ENCODE measurements at places on chromosomes 1 and 21.
A peak's percentile ranks its signal among the peaks of the same experiment; 100 is the strongest.

DNA sequence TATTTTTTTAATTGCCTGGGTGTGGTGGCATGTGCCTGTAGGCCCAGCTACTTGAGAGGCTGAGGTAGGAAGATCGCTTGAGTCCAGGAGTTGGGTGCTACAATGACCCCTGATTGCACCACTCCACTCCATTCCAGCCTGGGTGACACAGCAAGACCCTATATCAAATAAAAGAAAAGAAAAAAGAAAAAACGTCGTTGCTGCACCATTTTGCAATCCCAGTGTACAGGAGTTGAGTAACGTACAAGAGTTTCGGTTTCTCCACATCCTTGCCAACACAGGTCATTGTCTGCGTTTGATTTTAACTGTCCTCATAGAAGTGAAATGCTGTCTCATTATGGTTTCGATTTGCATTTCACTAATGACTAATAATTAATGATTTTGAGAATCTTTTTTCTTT lies 7.9 kb downstream of the ZNF684 start:
- DNase-seq: no peak

- no peak for DNase-seq
Measured at GRCh38 chr1:178521241-178521640, 8.3 kb downstream of the TEX35 start.

- no peak for DNase-seq
Measured at GRCh38 chr1:199010492-199010891, 371.7 kb downstream of the PTPRC start.

DNA sequence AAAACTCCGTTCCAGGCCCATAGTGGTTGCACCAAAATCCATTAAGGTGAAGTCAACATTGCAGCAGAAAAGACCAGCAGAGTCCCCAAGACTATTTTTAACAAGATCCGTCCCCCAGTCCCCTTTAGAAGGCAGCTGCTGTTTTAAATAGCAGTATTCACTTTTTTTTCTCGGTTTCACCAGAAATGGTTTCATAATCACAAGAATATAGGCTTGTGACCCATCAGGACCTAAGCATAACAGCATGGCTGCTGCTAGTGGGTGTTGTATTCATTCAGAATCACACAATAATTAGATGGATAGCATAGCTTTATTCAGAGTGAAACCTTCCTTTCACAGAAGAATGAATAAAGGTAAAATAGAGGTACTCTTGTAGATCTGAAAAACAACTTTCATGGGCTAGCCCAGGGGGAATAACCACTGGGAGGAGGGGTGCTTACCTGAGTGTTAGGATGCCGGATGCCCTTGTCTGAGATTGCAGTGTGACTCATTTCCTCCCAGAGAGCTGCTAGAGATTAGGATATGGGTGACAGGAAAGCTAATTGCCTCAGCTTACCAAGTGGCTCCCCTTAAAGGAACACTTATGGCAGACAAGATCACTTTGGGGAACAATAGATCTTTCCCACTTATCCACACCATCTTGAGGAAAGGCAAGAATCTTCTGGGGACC lies 35.0 kb downstream of the ACKR1 start:
- no peak for DNase-seq

DNA sequence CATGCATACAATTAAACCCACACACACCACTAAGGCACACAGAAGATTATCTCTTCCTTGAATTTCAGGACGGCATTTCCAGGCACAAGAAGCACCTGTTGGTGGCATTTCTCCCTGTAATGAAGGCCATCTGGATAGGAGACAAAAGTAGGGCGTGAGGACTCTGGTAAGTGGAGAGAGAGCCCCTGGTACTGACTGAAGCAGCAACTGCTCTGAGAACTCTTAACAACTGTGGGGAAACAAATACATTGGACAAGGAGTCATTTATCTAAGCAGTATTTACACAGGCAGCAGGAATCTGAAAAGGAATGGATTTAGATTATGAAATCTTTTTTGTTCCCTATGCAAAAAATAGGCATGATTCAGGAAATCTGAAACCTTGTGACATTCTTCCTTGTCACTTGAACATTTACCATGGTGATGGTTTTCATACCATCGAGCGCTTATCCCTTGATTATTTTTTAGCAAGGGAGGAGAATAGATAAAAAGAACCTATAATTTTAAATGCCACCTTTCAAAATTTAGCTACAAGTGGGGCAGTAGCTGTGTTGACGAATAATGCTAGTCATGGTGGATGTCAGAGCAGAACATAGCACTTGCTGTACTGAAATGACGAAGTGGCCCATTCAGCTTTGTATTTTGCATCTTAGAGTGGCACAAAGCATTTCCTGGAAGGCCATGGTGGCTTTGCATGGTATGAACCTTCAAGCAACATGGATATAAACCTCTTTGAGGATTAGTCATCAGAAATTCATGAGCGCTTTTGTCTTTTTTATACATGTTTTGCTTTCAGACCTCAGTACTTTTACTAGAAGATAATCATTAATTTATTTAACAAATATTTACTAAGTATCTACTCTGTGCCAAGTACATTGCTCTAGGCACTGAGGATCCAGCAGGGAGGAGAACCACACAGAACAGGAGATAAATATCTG lies 362.0 kb downstream of the ADGRL2 start:
- peak; percentile 20 for DNase-seq

GRCh38 chr1:27662707-27663393 lies 9.1 kb downstream of the IFI6 start:
- DNase-seq: peak; percentile 82

GRCh38 chr1:184820956-184821355 lies 66.3 kb upstream of the EDEM3 start:
- DNase-seq: no peak

DNA sequence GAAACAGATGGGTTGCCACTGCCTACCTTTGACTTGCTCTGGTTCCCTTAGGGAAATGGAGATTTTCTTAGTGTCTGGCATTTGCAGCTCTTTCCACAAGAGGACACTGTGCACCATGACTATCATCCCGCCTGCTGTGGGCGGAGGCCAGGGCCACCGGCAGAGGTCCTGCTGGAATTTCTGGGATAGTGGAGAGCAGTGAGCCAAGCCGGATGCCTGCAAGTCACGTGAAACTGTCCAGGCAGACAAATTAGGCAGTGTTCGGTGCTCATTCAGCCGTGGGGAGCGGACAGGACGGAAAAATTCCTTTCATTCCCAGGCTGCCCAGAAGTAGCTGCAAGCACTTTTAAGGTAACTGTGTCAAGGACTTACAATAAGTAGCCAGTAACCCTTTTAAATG lies 43.4 kb downstream of the IGSF5 start:
- peak; percentile 90 for DNase-seq

DNA sequence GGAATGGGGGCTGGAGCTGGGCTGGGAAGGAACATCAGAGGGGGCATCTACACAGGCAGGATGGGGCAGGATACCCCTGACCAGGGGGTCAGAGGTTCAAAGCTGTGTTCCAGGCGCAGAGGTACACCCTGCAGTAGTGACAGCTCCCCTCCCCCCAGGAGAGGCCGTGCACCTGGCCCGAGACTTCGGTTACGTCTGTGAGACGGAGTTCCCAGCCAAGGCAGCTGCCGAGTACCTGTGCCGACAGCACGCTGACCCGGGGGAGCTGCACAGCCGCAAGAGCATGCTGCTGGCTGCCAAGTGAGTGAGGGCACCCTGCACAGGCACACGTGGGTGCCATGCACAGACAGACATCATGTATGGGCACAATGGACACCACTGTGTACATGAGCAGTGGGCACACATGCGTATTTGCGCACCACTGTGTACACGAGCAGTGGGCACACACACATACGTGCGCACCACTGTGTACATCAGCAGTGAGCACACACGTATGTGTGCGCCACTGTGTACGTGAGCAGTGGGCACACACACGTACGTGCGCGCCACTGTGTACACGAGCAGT lies 17.4 kb downstream of the TFAP2E start:
- DNase-seq: no peak

DNA sequence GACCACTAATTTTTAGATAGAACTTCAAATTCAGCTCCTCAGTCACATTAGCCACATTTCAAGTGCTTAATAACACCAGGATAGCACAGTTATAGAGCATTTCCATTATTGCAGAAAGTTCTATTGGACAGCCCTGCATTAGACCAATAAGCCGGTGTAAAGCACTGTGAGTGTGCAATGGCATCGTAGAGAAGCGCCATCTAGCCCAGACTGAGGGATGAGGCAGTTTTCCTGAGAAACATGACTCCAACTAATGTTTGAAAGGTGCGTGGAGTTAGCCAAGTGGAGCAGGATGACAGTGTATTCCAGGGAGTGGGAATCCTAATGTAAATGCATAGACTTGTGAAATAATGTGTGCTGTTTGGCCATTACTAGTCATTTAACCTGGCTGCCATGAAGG lies 7.7 kb downstream of the RPE65 start:
- no peak for DNase-seq

GRCh38 chr1:107843989-107844388 lies 121.0 kb downstream of the VAV3 start:
- DNase-seq: no peak

DNA sequence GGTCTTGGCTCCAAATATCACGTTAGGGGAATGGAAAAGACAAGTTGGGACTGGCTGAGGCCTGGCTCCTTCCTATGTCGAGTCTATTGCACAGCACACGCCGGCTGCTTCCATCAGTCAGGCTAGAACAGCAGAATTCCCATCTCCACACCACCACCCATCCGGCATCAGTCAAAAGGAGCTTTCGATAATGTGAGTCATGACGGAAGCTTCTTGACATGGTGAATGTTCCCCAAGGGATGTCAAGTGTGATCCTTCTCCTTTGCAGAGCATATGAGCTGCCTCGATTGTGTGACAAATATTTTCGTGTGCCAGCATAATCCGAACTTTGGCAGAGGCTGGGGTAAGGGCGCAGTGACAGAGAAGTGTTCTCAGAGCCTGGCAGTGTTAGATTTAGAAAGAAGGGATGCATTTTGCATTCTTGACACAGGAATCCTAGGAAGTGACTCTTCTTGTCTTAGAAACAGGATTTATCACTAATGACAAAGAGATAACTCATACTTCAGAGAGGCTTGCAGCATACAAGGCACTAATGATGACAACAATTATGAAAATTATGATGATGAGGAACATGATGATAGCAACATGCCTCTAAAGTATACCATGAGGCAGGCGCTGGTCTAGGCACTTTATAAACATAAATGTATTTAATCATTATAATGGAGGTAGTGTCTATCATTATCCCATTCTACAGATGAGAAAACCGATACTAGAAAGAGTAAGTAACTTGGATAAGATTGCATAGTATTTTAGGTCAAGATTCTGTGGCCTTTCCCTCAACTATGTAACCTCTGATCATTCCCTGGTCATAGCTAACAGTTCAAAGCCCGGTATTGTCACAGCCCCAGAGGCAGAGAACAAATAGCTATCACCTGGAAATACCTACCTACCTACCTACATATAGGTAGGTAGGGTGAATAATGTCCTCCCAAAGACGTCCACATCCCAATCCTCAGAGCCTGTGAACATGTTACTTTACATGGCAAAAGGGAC lies 135.0 kb downstream of the KCNJ6 start:
- no peak for DNase-seq

DNA sequence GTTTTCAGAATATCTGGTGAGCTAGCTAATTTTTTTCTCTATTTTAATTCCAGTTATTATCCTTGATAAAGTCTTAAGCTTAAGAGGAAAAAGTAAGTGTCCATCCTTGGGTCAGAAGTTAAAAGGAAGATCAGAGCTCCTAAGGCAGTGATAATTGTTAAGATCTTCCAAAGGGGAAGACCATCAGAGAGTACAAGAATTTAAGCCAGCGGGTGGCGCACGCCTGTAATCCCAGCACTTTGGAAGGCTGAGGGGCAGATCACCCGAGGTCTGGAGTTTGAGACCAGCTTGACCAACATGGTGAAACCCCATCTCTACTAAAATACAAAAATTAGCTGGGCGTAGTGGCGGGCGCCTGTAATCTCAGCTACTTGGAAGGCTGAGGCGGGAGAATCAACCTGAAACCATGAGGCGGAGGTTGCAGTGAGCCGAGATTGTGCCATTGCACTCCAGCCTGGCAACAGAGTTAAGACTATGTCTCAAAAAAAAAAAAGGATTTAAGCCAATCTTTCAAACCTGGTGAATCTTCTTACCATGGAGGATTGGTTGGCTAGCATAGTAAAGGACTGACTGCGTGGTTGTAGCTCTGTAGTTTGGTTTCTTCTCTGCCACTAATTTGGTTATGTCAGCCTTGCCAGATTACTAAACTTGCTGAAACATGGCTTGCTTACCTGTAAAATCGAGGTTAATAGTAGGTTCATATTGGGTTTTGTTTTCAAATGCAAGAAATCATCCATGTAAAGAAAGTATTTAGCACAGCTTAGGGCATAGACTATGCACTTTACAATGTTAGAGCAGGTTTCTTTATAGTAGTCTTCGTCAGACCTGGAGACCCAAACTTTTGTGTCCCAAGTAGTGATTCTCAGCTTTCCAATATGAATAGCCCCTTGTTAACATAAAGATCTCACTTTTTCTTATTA lies 15.9 kb downstream of the AKIRIN1 start:
- DNase-seq: no peak

GRCh38 chr1:168521401-168522000 lies 22.3 kb downstream of the XCL2 start:
- DNase-seq: no peak

- DNase-seq: peak; percentile 29
Measured at GRCh38 chr1:170592591-170593111, 60.7 kb downstream of the GORAB start.

DNA sequence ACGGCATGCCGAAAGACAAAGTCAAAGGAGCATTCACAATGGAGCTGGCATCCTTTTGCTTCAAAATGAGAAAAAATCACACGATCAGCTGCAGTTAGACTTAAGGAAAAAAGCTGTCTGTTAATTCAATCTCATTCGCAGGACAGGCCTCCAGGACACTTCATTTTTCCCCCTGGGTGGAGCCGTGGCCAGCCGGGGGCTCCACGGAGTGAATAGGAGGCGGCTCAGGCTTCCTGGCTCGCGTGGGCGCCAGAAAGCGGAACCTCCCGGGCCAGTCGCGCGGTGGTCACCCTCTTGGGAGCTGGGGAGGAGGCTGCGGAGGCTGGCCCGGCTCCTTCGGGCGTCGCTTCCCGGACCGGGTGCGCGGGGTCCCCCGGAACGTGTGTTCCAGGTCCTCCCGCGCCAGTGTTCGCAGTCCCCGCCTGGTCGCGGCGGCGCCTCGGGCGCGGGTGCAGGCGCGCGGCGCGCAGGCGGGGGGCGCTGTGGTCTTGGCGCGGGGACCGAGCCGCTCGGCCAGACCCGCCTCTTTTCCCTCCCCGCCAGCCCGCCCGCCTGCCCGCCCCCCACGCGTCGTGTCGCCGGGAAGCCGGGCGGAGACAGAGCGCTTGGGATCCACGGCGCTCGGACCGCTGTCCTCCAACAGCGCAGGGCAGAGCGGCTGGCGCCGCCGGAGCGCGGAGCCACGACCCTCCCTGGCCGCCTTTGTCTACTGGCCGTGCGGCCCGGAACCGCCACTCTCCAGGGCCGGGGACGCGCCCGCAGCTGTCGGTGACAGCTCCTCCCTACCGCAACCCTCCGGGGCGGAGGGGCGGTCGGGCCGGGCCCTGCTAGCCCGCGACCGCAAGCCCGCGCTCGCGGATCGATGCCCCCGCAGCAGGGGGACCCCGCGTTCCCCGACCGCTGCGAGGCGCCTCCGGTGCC lies at the start of gene RHOU:
Gene RHOU (plus strand): TSS at position 599 of the 921 bp plus-strand sequence. CDS start 264 bp downstream, at position 863.
- peak; percentile 64 for DNase-seq

DNA sequence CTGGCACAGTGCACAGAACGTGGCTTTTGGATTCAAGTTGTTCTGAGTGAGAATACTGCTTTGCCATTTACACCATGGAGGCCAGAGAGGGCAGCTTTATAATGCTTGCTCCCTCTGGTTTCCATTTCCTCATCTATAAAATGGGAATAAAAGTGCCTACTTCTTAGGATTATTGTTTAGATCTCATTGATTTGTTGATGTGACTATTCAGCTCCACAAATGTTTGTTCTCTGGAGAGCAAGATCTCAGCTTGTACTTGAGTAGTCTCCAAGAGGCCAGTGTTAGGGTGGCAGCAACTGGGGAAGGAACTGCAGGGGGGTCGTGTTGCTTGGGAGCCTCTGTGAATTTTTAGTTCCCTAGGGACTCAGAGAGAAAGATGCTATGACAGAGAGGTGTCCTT lies 55.2 kb downstream of the YARS1 start:
- no peak for DNase-seq
